Muscle of back (tissue), 13 donors: ENCODE measurements at places on chromosomes 5 and 9.

DNA sequence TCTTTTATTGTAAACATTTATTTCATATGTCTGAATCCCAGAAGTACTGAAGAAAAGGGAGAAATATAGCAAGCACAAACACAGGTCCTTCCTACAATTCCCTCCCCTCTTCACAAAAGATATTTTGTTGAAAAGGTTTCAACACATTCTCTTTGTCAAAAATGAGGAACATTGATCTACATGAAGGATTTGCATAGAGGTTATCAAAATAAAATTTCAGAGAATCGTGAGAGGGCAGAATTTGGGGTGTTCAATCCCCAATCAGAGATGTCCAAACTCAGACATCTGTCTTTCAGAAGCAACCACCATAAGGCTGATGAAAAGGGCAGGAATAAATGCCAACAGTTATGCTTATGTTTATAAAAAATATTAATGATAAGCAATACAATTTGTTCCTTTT is 69.2 kb downstream of the MARCHF3 start:
- DNase-seq = no peak

GRCh38 chr5:71862507-71863060 is 143.5 kb downstream of the CARTPT start:
- DNase-seq = no peak

DNA sequence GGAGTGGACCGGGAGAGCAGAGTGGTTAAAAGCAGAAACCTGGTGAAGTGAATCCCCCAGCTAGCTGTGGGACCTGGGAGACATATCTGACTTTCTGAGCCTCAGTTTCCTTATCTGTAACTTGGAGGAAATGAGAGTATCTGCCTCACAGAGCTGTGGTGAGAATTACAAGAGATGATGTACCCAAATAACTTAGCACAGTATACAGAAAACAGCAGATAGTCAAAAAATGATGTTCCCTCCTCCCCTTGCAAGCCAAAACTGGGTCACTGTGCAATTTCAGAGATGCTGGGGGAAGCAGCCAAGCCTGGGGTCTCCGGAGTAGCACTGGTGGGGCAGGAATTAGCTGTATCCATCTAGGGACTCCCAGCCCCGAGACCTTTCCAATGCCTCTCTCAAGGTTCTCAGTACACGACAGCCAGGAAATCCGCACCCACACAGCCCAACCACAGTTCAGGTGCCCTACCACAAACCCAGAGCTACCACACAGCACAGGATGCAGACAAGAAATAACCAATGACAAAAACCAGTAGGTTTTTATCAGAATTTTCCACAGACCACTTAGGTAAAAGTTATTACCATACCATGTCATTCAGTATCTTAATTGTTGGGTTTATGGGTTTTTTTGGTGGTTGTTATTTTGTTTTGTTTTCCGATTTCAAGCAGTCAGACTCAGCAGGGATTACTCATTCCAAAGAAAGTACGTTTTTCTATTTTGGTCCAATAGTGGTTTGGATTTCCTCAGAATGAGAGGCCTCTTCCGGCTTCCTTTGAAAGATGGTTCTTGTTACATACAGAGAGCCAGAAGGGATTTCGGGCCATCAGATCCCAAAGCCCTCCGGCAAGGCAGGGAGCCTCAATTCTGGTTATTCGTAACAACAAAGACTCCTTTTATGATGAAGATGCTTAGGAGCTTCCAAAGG is 4.9 kb upstream of the HRH2 start:
- no peak for DNase-seq

- DNase-seq = no peak
Measured at GRCh38 chr5:60066502-60066901, 173.0 kb upstream of the PDE4D start.

DNA sequence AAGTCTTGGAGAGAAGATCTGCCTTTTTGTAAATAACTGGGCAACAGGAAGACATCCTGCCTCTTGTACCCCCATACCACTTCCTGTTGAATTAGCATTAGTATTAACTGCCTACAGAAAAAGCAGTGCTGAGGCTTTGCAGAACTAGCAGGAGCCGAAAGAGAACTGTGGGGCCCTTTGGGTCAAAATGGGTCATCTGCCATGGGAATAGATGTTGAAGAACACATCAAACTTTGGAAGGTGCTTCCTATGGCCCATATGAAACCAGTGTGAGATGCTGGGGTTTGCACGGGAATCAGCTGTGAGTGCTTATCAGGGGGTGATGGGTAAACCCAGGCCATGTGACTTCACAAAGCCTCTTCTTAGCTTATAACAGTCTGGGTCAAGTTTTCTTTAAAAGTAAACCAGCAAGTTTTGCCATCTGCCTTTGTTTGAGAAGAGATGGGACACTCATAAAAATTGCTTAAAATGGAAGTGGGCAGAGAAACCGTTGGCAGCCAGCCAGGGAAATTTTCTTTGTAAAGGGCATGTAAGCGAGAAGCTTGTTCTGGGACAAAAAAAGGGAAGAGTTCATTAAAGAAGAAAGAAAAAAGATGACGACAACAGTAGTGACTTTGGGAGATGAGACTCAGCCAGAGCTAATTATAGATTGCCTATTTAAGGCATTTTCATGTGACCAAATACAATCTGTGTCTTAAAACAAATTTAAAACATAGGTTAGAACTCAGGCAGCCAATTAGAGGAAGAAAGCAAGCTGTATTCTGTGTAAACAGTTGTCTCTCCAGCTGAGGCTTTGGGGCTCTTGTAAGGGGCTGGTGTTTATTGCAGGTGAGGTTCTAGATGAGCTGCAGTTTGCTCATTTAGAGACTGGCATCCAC is 4.4 kb downstream of the SLC25A25 start:
- DNase-seq = peak; percentile 86

- no peak for DNase-seq
Measured at GRCh38 chr5:143751342-143751741, 60.6 kb upstream of the HMHB1 start.

DNA sequence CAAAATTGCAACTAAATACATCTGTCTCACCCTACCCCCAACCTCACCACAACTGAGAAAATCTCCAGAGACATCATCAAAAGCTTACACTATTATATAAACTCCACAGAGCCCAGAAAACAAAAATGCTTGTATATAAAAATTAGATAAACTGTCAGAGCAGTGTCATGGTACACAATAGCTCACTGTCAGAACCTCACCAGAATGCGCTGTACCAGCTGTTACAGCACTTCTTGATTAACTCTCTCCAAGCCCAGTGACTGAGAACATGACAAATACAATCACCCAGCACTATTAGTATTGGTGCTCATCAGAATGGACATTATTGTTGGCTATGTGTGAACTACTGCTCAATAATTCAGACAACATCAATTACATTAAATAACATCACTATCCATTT is 65.7 kb downstream of the ZDHHC21 start:
- no peak for DNase-seq

- no peak for DNase-seq
Measured at GRCh38 chr9:136247947-136248637, 2.5 kb upstream of the QSOX2 start.

DNA sequence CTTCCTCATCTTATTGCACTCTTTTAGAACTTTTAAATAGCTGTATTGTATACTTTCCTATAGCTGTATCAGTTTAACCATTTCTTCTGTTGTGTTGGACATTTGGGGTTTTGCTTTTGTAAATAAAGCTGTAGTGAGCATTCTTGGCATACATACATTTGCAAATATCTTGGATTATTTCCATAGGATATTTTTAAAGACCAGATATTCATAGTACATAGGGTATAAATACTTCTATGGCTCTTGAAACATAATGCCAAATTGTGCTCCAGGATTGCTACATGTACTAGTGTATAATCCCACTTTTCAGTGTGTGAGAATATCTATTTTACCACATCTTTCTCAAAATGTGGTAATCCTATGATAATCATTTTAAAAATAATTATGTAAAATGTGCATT is 51.2 kb downstream of the SCAMP1 start:
- no peak for DNase-seq

- no peak for DNase-seq
Measured at GRCh38 chr5:3329427-3329826, 266.2 kb upstream of the IRX1 start.

DNA sequence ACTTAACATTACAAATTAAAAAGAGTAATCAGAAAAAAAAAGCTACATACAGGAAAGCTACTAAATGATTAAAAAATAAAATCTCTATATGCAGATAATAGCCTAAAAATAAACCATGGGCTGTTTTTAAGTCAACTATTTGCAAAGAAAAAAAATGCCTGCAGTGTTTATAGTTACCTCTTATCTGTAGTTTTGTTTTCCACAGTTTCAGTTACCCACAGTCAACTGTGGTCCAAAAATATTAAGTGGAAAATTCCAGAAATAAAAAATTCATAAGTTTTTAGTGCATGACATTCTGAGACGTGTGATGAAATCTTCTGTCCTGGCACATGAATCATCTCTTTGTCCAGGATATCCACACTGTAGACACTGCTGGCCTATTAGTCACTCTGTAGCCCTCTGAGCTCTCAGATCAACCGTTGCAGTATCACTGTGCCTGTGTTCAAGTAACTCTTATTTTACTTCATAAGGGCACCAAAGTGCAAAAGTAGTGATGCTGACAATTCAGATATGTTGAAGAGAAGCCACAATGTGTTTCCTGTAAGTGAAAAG is 59.2 kb downstream of the PRELID2 start:
- DNase-seq = no peak

DNA sequence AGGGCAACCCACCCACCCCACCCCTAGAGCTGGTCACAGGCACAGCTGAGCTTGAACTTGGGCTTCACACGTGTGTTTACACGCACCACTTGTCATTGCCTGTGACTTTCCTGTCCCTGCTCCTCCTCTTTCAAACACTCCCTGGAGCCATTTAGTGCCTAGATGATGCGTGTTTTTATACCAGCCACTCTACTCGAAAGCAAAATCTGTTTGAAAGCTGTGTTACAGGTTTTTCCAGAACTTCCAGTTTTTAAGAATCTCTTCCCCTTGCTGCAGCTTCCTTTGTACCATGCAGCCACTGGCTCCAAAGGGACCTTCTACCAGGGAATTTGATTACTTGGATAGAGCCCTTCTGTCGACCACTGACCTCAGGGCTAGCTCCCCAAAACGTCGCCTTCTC is 78.8 kb upstream of the SPRY4 start:
- no peak for DNase-seq

- no peak for DNase-seq
Measured at GRCh38 chr9:127825319-127826051, 22.8 kb downstream of the FPGS start.

DNA sequence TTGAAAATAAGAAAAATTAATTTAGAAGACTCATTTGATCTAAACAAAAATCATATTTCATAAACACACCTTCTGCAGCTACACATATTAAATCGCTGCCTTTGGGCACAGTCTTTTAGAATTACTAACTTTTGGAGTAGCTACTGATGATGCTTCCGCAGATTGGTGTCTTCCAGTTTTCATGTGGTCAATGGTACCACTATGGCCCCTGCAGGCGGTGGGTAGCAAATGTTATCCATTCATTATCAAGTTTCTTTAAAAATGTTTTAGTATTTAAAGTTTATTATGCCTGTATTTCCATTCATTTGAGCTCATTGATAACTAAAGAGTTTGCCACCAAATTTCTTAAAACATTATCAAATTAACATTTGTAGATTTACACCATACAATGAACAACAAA is 122.9 kb upstream of the GRAMD2B start:
- no peak for DNase-seq

- no peak for DNase-seq
Measured at GRCh38 chr9:35816708-35817107, 1.9 kb upstream of the HINT2 start.

DNA sequence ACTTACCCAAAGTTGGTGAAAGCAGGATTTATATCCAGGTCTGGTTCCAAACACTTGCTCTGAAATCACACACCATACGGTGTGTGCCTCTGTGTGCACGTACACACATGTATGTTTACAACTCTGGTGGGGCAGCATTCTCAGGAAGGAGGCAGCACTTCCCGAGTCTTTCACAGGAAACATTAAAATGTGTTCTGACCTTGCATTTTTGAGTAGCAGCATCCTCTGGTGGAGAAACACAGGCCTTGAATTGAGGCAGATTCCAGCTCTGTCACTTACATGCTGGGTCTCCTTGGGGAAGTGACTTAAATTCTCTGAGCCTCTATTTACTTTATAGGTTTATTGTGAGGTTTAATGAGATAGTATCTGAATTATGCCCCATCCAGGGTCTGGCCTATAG is 126.4 kb downstream of the RGS3 start:
- DNase-seq = peak; percentile 71
